Activated CD8-positive, alpha-beta T cell treated with anti-CD3 and anti-CD28 coated beads, Interleukin-2, amount 10 ng/mL, durations not matched to agents 7 days and 5 days (primary cell): ENCODE measurements at places on chromosomes 7 and 10. TPM values are rescaled to one million over a fixed set of nuclear protein-coding genes. Genes with fewer than 3 reads are reported as not detected.

DNA sequence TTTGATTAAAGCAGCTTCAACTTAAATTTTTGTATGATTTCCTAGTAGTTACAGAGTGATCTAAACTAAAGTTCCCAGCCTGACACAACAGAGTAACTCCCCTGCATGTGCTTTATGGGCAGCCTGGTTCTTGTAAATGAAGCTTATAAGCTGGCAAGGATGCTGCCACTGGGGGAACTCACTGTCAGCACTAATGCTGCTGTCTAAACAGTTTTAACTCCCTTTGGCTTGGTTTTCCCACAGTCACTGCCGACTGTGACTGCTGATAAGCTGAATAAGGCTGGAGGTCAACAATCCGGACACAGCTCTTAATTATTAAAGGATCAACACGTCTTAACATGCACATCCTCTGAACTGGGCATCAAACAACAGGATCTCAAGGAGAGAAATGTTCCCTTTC, 130.1 kb downstream of the OTUD1 start:
- no peak for DNase-seq
- no peak overlapping the region for H3K27ac ChIP-seq
- H3K36me3 ChIP-seq = no peaks in the 10 kb centered on the region
- H3K4me3 ChIP-seq = no peak overlapping the region
- no peaks in the 10 kb centered on the region for H3K4me1 ChIP-seq

- H3K27ac ChIP-seq = no peak overlapping the region
- H3K36me3 ChIP-seq = peaks cover 3% of the 10 kb centered on the region
- peaks cover 27% of the 10 kb centered on the region for H3K4me1 ChIP-seq
- H3K27me3 ChIP-seq = peaks cover 3% of the 10 kb centered on the region
- DNase-seq = no peak
Observed at GRCh38 chr7:2080060-2080387, 152.7 kb downstream of the MAD1L1 start.

DNA sequence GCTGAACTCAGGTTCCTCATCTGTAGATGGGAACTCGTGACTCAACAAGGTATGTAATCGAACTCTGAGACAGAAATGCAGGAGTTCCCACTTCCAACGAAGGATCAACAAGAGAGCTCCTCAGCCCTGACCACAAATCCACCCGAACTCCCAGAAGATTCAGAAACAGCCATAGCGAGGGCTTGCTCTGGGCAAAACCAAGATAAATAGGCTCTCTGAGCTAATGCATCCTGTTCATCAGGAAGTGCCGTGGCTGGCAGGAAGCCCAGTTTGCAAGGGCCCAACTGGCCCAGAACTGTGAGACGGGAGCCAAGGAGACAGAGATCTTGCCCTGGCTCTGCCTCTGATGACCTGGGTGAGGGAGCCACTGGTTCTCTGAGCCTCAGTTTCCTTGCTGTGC, 141.7 kb upstream of the PFKP start:
- peaks cover 16% of the 10 kb centered on the region for H3K4me1 ChIP-seq
- DNase-seq = peak; percentile 28
- peaks cover 10% of the 10 kb centered on the region for H3K27me3 ChIP-seq
- no peak overlapping the region for H3K4me3 ChIP-seq
- no peaks in the 10 kb centered on the region for H3K36me3 ChIP-seq

Gene CRTAC1
- not detected for total RNA-seq

DNA sequence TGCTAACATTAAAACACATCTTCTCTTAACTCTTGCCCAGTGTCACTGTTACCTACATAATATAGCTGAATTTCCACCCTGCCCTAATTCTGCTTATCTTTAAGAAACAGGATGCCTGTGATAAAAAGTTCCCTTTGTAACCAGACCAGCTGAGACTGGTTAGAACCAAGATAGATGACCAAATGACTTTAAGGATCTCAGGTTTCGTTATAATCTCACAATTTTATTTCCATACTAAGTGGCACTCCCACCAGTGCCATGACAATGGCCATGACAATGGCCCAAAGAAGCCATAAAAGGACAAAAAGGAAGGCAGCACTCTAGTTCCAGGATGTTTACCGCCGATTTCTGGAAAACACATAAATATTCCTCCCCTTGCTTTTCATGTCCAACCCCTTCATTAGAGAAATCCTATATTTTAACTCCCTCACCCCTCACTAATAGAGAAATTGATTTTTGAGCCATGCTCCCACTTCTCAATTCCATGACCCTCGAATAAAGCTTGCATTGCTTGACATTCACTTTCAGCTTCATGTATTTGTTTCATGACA, 126.1 kb downstream of the ELAPOR2 start:
- H3K4me3 ChIP-seq = no peak overlapping the region
- H3K27ac ChIP-seq = no peak overlapping the region
- H3K27me3 ChIP-seq = peaks cover 7% of the 10 kb centered on the region
- H3K4me1 ChIP-seq = no peaks in the 10 kb centered on the region

GRCh38 chr10:95421782-95422181, 131.0 kb upstream of the PDLIM1 start:
- no peak for DNase-seq
- H3K36me3 ChIP-seq = no peaks in the 10 kb centered on the region
- H3K27ac ChIP-seq = no peak overlapping the region

Gene PDK4
- not detected for total RNA-seq

Gene BCAP29
- total RNA-seq = 32.7 TPM

Gene ACBD7
- 4.4 TPM for total RNA-seq

DNA sequence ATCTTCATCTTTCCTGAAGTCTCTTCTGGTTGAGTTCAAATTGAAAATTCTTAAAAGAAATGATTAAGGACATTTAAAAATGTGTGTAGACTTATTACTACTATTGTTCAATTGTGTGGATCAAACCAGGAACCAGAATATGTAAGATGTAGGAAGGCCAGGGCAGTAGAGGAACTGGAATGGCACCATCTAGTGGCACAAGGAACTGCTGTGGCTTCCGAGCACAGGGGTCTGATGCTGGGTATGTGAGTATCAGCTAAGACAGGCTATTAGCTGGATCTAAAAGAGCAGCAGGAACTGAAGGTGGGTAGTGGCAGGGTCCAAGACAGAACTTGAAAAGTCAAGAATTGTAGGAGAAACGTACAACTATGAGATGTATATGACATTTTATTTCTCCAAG, 247.3 kb downstream of the SEMA3A start:
- no peak overlapping the region for H3K27ac ChIP-seq
- H3K4me1 ChIP-seq = no peaks in the 10 kb centered on the region
- H3K36me3 ChIP-seq = no peaks in the 10 kb centered on the region
- peaks cover 2% of the 10 kb centered on the region for H3K27me3 ChIP-seq
- H3K4me3 ChIP-seq = no peak overlapping the region

DNA sequence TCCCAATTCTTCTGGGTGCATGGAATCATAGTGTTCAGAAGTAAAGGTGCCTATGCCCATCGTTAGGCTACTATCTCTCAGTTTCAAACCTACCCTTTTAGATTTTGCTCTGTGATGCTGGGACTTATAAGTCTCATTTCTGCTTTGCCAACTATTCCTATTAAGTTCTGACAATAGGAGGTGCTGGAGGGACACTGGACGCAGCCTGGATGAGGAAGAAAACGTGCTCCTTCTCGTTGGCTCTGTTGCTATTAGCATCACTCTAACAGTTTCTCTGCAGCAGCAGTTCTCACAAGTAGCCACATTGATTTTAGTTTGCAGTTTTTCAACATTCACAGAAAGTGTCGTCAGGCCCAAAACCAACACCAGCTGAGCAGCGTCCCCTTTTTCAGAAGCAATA, 72.4 kb downstream of the ABCC2 start:
- H3K4me3 ChIP-seq = no peak overlapping the region
- H3K27me3 ChIP-seq = peaks cover 7% of the 10 kb centered on the region
- H3K4me1 ChIP-seq = no peaks in the 10 kb centered on the region
- no peak for DNase-seq
- H3K27ac ChIP-seq = no peak overlapping the region
- no peaks in the 10 kb centered on the region for H3K36me3 ChIP-seq

DNA sequence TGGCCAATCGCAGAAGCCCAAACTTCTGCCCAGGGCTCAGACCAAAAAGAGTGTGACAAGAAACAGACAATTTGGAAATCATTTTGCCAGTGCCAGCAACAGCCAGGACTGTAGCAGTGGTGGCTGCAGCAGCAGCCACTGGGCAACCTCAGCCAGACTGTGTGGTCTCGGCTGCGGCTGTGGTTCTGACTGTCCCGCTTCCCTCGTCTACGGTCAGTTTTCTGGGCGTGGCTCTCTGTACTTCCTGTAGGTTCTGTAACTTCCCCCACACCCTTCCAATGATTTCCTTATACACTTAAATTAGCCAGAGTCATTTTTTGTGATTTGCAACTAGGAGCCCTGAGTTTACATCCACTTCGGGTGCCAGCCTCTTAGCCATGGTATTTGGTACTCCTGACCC, 39.9 kb downstream of the CYTH3 start:
- no peak overlapping the region for H3K4me3 ChIP-seq
- H3K27ac ChIP-seq = no peak overlapping the region
- H3K27me3 ChIP-seq = peaks cover 22% of the 10 kb centered on the region
- peaks cover 37% of the 10 kb centered on the region for H3K4me1 ChIP-seq
- DNase-seq = no peak

DNA sequence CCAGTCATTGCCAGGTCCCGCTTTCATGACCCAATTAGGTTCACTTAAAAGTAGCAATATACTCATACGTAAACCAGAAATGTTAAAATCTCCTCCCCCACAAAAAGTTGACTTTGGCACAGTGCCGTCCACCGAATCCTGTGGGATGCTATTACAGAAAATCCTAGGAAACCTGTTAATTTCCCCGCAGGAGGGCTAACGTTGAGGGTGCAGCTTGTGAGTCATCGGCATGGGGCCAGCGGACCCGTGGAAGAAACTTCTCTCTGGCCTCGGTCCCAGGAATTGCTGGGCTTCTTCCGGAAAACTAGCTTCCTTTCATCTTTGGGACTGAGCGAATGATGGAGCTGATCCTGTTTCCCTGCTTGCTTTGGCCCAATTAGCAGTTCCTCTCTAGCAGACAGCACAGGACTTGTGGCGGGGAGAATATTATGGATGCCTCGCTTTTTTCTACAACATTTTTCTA, 13.5 kb downstream of the CRYGN start:
- H3K27ac ChIP-seq = no peak overlapping the region
- H3K4me3 ChIP-seq = no peak overlapping the region
- DNase-seq = no peak
- H3K36me3 ChIP-seq = peaks cover 3% of the 10 kb centered on the region
- H3K27me3 ChIP-seq = peaks cover 17% of the 10 kb centered on the region

GRCh38 chr7:100367676-100368613, 5.3 kb upstream of the PILRA start:
- H3K36me3 ChIP-seq = peaks cover 34% of the 10 kb centered on the region
- DNase-seq = no peak
- no peaks in the 10 kb centered on the region for H3K27me3 ChIP-seq
- no peak overlapping the region for H3K4me3 ChIP-seq
- H3K27ac ChIP-seq = peak overlapping the region; percentile 87
- H3K4me1 ChIP-seq = peaks cover 70% of the 10 kb centered on the region
